ENCODE measurements at places on chromosomes 13 and 19.

- DNase-seq, result no peak
These were observed 59.6 kb downstream of the PDS5B start for GRCh38 chr13:32645854-32646253.

DNA sequence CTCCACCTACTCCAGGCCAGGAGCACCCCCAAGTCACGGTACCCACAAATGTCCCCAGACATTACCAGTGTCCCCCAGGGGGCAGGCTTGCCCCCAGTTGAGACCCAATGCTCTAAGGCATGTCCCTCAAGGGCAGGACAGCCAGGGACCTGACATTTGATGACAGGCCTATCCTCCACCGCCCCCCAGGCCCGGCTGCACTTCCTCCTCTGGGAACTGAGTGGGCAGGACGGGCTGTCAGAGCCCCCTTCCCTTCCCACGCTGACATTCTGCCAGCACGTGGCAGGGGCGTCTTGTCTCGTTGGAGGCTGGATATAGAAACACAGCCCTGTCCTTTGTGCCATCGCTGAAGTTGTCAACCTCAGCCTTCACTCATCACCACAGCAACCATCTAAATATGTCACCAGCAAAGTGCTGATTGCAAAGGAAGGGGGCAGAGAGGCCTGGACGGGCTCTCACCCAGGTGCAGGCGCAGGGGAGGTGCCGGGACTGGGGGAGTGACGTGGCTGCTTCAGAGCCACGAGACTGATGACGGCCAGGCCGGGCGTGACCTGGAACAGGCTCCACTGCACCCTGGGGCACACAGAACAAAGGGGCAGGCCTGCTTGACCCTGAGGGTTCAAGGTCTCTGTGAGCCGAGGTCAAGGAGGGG is 38.4 kb downstream of the GNG7 start:
- peak; percentile 33 for DNase-seq

- no peak for DNase-seq
These were observed 463 bp upstream of the GPC6 start for GRCh38 chr13:93226065-93226622.

DNA sequence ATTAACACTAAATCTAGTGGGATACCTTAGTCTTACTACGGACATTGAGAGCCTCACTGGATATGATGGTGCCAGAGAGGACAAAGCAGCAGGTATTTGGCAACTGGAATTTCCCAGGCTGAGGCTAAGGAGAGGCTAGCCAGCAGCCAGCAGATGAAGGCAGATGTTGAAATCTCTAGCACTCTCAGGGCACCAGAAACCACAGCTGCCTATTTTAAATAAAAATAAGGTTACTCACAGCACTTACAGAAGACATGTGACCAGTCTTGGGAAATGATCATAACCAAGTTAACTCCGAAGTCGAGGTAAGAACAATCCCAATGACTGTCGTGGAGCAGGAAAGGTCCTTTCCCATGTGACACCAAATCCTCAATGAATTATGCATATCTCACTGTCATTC is 1726.0 kb downstream of the EFNB2 start:
- no peak for DNase-seq

DNA sequence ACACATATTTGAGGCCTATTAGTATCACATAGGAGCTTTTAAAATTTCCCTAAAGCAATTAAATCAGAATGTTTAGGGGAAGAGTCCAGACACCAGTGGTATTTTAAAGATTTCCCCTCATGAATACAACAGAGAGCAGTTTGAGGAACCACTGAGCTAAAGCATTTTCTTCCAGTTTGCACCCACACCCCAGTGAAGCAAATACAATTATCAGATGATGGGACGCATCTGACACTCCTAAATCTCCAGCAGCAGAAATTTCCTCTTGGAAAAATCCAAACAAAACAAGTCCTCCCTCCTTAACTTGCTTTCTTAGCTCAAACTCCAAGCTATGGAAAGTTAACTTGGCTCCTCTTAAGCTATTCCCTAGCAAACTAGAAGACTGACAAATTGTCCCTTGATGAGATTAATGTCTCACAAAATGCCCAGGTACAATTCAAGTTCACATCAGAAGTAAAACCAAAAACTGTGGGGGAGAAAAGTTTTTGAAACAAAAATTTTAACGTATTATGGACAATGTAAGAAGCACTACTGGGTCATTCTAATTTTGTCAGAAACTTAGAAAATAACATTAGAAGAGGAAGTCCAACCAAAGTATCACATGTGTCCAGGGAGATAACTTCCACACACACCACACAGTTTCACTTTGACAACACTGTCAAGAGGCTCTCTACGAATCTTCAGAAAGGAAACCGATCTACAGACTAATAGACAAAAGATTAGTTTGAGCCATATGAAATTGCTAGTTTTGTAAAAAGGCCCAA is 74.1 kb downstream of the ABCC4 start:
- DNase-seq, result no peak

DNA sequence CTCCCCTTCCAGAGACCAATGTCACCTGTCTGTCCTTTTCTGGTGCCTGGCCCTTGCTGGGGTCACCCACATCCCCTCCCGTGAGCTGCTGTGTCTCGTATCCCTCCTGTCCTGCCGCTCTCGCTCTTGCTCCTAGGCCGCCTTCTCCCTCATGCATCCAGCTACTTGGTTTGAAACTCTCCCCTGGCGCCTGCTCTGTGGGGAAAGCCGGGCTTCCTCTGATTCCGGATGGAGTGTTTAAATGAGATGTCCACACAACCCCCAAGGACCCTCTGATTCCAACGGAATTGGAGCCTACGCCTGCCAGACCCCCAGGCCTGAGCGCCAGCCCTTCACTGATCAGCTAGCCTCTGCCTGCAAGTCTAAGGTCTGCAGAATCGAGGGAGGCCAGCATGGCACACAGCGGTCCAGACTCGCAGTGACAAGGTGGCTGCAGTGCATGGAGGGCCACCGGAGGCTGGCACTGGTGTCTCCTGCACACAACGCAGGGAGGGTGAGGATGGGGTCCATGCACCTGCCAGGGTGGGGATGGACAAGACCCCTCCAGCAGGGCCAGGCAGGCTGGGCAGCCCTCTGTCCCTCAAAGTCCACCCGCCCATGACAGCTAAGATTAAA is 47.2 kb downstream of the RFX2 start:
- DNase-seq, result no peak

DNA sequence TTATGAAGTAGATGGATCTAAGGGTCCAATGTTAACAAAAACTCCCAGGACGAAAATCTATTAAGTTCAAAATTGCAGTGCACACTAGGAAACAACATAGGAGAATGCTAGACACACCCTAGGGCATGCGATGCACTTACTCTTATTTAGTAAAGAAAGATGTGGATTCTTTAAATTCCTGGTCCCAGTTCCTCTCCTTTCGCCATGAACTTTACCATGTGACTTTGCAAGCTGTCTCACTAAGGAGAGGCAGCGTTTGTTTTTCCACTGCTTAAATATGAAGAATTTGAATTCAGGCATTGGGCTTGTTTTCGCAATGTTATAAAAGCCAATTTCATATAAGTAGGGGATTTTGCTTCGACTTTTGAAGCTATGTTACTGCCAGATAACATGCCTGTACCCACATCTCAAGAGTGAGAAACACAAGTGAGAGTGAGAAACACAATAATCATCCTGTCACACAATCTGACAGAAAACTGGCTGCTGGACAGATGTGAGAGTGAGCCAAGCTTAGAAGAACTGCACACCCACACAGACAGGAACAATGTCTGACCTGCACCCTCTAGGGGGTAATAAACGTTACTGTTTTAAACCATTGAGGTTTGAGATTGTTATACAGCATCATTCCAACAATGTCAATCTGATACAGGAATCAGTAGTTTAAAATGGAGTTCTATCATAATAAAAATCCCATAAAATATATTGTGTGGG is 1308.4 kb downstream of the SLITRK5 start:
- DNase-seq, result no peak

DNA sequence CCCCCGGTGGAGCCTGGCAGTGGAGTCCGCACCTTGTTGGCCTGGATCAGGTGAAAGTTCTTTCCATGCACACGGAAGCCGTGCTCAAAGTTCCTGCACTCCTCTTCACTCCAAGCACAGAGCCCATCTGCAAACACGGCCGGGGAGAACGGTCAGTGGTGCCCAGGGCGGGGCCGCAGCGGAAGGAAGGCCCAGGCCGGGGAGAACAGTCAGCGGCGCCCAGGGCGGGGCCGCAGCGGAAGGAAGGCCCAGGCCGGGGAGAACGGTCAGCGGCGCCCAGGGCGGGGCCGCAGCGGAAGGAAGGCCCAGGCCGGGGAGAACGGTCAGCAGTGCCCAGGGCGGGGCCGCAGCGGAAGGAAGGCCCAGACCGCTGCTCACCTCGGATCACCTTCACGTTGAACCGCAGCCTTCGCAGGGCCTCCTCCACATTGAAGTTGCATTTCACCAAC is 20.6 kb upstream of the PLPP2 start:
- DNase-seq, result no peak

DNA sequence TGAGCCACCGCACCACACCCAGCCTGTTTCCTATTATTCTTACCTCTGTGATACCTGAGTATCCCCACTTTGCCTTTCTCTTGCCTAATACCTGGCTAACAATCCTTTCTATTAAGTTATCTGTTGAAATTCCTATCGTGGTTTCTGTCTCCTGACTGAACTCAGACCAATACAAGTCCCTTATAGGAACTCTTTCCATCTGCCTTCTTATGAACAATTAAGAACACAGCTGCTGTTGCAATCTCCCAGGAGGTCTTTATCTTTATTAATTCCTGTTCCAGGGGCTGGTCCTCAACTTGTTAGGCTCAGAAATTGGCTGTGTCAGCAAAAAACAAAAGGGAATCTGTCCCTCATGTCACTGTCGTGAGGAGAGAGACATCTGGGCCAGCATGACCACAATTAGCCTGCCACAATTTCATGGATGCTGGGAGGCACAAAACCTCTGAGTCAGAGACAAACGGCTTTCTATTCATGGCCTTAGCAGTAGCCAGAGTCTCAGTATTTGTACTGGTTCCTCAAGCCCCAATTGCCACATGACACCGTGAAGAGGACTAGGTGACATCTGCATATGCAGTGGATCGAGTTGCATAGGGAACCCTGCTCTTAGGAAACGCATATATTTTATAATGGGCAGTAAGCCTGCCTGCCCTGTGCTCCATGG is 58.2 kb downstream of the NUFIP1 start:
- DNase-seq, result no peak

DNA sequence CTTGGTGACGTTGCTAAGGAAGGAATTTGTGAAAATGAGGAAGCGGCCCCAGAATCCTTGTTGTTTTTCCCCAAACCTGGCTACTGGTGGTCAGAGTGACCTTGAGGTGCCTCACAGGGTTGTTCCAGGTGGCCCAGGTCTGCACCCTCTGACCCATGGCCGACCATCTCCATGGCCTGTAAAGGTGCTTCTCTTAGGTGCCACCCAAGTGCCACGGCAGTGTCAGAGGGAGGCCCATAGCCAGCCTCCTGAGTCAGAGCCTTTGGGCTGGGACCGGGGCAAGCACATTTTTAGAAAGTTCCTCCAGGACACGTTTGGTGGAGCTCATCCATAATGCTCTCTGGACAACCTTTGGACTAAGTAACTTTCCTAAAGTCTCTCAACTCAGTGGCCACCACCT is 83.9 kb upstream of the IRS2 start:
- DNase-seq, result no peak

- DNase-seq, result no peak
These were observed 802 bp upstream of the FREM2 start for GRCh38 chr13:38685974-38686576.

DNA sequence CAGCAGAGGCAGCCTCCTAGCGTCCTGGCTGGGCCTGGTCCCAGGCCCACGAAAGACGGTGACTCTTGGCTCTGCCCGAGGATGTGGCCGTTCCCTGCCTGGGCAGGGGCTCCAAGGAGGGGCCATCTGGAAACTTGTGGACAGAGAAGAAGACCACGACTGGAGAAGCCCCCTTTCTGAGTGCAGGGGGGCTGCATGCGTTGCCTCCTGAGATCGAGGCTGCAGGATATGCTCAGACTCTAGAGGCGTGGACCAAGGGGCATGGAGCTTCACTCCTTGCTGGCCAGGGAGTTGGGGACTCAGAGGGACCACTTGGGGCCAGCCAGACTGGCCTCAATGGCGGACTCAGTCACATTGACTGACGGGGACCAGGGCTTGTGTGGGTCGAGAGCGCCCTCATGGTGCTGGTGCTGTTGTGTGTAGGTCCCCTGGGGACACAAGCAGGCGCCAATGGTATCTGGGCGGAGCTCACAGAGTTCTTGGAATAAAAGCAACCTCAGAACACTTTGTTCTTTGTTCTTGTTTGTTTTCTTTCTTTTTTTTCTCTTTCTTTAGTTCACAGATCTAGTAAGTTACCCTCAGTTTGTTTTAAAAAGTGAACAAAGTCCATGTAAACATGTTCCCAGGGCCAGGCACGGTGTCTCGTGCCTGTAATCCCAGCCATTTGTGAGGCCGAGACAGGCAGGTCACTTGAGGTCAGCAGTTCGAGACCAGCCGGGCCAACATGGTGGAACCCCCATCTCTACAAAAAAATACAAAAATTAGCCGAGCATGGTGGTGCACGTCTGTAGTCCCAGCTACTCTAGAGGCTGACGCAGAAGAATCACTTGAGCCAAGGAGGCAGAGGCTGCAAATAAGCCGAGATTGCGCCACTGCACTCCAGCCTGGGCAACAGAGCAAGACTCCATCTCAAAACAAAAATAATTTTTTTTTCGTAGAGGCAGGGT is 10.2 kb downstream of the ANGPTL4 start:
- DNase-seq, result no peak

DNA sequence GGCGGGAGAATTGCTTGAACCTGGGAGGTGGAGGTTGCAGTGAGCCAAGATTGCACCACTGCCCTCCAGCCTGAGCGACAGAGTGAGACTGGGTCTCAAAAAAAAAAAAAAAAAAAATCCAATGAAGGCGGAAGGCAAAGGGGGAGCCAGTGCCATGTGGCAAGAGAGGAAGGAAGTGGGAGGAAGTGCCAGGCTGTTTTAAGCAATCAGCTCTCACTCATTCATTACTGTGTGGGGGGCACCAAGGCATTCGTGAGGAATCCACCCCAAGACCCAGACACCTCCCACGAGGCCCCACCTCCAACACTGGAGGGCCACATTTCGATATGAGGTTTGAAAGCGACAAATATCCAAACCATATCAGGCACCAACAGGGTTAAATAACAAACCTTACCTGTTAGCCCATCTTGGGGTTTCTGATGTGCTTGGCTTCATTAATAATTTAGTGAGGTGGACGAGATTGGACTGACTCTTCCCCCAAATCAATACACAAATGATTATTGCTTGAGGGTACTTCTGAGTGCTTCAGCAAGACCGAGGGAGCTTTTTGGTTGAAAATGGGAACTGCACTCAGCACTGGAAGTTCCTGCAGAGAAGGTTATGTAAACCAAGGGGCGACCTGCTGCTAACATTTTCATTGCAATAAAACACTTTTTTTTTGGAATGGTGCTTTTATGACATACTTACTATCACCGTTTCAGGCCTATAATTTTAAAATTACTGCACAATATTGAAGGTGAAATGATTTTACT is 7.5 kb upstream of the LRP3 start:
- no peak for DNase-seq

DNA sequence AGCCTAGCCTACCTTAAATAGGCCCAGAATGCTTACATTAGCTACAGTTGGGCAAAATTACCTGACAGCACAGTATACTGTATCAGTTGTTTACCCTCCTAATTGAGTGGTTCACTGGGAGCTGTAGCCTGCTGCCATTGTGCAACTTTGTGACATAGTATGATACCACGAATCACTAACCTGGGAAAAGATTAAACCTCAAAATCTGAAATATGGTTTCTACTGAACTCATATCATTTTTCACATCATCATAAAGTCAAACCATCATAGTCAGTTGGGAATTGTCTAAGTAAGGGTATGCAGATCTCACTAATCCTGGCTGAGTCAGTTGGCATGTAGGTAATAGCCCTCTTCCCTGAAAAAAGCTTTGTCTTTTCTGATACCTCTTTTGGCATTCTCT is 9.2 kb downstream of the PAN3 start:
- DNase-seq, result no peak

- no peak for DNase-seq
These were observed 67.4 kb upstream of the CLDN10 start for GRCh38 chr13:95485045-95485517.

Data from hypothalamus (tissue), 51 donors.